Fibroblast of the conjunctiva (primary cell): ENCODE measurements at places on chromosomes 5 and 9.

DNA sequence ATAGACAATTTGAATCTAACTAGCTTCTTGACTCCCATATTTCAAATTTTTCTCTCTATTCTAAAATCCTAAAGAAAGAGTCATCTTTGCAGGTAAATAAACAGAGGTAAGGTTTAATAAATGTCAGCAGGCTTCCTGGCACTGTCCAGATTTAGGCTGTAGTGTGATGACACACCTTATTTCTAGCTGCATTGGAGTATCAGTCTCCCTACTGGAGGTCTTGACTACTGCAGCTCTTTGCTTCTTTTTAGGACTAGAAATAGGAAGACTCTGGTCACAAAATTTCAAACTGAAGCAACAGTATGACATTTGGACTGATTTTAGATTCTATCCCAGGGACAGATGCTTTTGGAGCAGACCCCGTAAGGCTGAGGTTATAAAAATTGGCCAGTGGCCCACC, 40.7 kb upstream of the PPP3R2 start:
- DNase-seq, result no peak

GRCh38 chr9:17230646-17231045, 95.8 kb downstream of the CNTLN start:
- no peak for DNase-seq

DNA sequence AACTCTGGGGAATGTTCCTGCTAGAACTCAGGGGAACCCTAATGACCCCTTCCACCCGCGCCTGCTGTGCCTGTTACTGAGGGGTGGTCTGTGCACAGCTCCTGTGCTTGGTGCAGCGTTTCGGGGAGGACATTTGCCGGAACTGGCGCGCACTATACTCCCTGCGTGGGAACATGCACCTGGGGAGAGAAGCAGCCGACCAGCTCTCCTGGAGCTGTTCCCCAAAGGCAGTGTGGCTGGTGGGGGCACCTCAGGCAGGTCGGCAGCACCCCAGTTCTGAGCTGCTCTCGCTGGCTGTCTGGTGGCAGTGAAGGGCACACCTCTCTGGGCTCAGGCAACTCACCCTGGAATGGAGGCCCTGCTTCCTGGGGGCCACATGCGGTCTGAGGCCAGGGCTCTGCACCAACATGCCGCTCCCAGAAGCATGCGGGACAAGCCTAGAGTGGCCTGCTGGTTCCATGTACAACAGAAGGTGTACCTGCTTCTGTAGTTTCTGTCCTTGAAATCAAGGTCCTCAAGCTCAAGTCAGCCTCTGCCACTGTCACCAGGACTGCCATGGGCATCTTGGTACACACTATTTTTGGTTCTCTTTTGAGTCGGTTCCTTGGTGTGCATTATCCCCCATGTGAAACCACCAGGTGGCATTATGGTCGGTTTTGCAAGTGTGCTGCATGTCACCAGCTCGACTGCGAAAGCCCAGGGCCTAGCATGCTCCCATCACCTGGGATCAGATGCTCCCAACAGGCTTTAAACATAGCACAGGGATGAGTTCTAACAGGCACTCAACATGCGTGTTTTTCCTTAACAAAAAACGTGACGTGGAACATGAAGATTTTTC, 7.8 kb upstream of the MRNIP start:
- DNase-seq, result no peak

DNA sequence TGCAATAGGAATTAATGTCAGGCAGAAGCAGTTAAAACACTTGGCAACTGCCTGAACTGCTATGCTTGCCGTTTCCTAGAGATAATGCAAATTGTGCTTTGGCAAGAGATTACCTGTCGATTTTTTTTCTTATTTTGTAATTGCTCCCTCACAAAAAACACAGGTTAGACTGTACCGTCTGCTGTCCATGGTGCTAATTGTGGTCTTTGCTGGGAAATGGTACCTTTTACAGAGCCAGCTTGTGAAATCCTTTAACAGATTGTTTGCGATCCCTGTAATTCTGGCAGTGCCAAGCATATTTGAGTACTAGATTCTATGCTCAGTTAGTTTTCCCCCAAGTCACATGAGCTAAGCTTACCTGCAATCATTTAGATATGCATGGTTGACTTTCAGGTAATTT, 2125.8 kb upstream of the WWC1 start:
- no peak for DNase-seq

DNA sequence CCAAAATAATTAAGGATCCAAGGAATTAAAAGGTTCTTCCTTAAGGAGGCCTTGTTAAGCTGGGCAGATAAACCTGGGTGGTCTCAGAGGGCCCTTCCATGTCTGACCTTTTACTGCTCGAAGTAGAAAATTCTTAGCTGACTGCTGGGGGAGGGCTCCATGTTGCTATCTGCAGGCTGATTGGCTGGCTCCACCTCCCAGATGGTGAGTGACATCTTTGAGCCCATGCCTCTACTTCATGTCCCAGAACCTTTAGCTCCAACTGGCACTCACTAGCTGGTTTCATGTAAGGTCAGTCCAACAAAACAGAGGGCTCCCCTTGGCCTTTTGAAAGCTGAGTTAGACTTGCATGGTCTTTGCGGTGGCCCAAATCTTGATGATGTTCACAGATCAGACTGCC, 188.2 kb downstream of the PAX5 start:
- DNase-seq, result no peak

GRCh38 chr9:104586496-104587180, 12.6 kb downstream of the OR13C5 start:
- peak; percentile 81 for DNase-seq

DNA sequence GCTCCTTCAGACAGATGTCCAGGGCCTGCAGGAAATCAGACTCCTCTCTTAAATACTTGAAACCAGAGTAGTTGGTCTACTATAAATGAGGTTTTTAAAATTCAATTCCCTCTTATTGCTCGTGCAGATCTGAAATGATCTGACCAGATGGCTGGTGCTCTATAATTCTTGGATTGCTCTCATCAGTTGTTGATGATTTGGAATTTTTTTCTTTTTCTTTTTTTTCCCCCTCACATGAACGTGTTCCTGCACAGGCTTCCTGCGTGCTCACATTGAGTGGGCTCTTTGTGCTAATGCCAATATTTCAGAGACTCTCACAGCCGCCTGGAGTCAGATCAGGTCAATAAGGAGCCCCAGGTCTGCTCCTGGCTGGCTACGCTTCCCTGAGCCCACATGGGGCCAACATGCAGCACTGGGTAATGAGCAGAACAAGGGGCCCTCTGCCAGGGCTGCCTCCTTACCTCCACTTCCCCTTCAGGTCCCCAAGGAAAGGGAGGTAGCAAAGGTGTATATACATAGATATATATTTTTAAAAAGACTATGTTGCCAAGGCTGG, 82.0 kb downstream of the SIL1 start:
- no peak for DNase-seq

GRCh38 chr5:150215979-150216944, 26.4 kb downstream of the SLC6A7 start:
- DNase-seq, result no peak

- DNase-seq, result no peak
These were observed 69.0 kb downstream of the MEF2C start for GRCh38 chr5:88813805-88814575.

DNA sequence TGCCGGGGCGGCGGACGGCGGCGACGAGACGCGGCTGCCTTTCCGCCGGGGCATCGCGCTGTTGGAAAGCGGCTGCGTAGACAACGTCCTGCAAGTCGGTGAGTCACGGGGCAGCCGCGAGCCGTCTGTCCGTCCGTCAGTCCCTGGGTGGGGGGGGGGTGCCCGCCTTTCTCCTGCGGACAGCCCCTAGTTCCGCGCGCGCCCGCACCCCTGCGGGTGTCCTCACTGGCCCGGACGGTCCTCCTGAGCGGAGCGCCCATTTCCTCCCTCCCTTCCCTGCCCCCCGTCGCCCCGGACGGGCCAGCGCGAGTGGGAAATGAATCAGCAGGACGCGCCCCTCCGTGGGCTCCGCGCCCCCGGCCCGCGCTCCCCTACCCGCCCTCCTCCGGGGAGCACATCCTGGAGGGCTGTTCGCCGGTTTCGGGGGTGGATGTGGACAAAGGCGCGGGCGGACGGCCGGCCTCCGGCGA, 828 bp downstream of the ZSWIM6 start:
- no peak for DNase-seq

DNA sequence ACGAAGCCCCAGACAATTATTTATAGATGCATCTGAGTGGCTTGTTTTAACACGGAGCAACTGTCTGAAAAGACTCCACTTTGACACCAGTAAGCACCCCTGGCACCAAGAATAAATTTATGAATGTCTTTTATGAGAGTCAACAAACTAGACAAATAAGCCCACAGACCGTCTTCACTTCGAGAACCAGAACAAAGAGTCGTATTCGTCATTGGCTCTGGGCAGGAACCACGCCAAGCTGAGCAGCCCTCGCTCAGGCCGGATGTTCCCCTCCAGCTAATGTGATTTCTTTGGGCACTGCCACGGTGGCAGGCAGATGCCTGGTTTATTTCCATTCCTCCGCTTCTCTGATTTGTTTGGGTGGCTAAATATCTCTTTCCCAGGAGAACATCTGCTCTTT, 91.9 kb upstream of the STC2 start:
- DNase-seq, result no peak

GRCh38 chr9:34575241-34575640, 14.3 kb downstream of the CNTFR start:
- no peak for DNase-seq

- DNase-seq, result no peak
These were observed 70.1 kb downstream of the KIAA1958 start for GRCh38 chr9:112556497-112557442.

GRCh38 chr5:135457424-135458071, 5.4 kb upstream of the TIFAB start:
- DNase-seq, result peak; percentile 23

- no peak for DNase-seq
These were observed 94.6 kb upstream of the DMRT1 start for GRCh38 chr9:746661-747434.

- DNase-seq, result no peak
These were observed 16.3 kb upstream of the SHB start for GRCh38 chr9:38085308-38085707.

- DNase-seq, result no peak
These were observed 222.6 kb downstream of the MEF2C start for GRCh38 chr5:88660264-88660946.

DNA sequence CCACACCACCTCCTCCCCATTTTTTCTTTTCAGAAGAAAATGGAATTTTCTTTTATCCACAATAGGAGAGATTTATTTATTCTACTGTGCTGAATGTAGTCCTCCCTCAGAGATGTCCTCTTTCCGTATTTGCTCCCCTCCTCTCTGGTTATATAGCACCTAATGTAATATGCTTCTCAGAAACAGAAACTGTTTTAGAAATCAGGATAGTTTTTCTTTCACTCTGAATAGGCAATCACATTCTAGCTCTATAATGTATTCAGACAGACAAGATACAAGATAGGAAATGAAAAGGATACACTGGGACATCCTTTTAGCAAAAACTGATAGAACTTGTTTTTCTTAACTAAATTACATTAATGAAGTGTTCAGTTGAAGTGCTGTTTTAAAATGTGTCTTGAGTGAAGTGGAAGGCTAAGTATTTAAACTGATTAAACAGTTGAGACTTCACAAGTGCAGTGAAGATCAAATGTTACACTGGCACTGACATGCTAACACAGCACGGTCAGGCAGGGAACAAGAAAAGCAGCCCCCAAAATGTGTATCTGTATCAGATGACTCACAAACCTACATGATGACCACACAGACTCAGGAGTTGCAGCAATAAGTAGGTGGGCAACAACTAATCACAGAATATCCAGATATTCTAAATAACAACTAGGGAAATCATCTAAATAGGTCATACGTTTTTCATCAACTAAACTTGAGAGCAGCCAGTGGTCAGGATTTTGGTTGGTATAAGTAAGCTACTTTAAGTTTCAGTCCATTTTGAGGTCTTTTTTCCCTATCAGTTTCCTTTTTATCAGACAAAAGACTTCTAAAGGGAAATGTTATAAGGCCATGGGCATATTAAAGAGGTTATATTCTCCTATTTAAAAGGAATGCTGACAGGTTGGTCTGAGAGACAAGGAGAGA, 260.4 kb downstream of the MLLT3 start:
- no peak for DNase-seq

DNA sequence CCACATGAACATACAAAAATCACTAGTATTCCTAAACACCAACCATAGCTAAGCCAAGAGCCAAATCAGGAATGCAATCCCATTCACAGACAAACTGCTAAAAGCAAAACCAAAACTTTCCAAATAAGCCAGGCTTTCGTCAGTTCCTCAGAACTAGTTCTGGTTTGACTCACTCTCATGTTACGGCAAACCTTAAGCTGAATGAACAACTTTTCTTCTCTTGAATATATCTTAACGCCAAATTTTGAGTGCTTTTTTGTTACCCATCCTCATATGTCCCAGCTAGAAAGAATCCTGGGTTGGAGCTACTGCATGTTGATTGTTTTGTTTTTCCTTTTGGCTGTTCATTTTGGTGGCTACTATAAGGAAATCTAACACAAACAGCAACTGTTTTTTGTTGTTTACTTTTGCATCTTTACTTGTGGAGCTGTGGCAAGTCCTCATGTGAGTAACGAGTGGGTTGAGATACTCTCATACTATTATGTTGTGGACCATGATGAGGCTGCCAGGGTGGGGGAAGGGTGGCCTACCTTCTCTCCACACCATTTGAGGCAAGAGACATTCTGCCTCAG, at the start of gene PDCD1LG2:
Gene PDCD1LG2, plus strand, starts transcription at position 172 of the 572 bp plus-strand sequence. CDS start 12,016 bp downstream, outside the sequence.
- no peak for DNase-seq

DNA sequence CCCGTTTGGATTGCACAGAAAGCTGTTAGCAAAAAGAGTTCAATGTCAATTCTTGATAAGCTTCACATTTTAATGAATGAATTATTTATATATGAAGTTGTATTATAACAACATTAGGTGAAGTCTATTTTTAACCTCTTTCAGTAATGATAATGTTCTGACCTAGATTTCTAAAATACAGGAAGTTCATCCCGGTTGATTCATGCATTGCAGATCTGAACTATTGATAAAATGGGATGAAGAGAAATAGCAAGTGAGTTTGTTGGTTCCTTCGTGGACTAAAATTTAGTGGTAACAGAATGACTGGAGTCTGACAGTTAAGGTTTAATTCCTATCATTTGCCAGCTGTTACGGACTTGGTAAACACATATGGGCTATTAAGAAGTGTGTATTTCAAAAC, 180.5 kb downstream of the PCSK1 start:
- DNase-seq, result no peak

GRCh38 chr9:107504585-107505455, 15.3 kb upstream of the KLF4 start:
- DNase-seq, result peak; percentile 67

DNA sequence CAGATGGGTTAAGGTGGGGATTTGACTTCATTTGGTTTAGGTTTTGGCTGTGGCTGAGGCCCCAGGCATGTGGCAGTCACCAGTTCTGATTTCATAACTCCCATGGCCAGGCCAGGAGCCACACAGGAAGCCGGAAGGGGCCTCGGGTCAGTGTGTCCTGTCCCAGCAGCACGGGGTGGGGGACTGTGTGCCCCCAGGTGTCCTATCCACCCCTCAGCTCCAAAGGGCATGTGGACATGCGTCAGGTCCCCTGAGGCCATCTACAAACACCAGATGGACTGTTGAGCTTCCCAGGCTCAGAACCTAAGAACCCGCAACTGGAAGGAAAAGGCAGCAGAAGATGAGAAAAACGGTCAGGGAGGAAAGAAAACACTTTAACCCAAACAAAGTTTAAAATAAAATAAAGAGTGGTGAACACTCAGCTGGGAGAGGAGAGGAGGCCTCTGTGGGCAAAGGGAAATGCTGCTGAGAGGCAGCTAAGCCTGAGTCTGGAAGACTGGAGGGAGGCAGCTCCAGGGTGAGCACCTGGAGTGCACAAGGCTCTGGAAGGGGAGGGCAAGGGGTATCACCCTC, 260.8 kb downstream of the AUH start:
- no peak for DNase-seq

- DNase-seq, result no peak
These were observed 54.8 kb downstream of the IQGAP2 start for GRCh38 chr5:76457674-76458485.

- no peak for DNase-seq
These were observed 1073.5 kb downstream of the MAT2B start for GRCh38 chr5:164578911-164579310.

GRCh38 chr5:132751444-132751843, 4.2 kb downstream of the CCNI2 start:
- peak; percentile 75 for DNase-seq
